ENCODE measurements at places on chromosomes 2 and 18.

GRCh38 chr2:23091900-23092299, 293.1 kb upstream of the KLHL29 start:
- DNase-seq = no peak

DNA sequence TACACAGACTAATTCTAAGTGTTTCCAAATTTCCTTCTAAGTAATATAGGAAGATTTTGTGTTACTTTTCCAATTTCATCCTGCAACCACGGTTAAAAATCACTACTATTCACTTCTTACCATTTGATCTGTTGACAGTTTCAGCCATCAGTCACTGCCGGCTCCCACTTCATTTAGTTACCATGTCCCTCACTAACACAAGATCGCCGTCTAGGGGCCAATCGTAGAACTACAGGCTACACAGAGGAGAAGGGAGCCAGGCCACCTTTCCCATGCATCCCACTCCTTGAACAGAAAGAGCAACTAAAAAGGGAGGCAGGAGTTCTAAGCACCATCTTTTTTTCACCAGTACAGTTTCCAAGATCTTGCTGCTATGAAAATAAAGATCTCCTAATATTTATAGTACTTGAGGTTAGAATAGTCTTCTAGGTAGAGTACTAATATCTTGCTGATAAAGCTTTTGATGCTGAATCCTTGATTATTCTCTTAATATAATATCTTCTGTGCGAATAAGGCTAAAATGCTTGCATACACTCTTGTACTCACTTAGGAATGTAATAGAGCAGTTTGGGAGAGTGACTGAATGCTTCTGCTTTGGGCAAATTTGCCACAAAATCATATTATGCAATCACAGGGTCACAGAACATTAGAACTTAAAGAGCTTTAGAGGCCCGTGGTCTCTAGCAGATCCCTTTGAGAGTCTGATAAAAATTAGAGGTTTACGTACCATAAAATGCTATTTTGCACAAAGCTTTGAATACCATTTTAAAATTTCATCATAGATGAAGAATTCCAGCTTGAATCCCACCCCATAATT, 39.5 kb upstream of the CYP1B1 start:
- peak; percentile 68 for DNase-seq

DNA sequence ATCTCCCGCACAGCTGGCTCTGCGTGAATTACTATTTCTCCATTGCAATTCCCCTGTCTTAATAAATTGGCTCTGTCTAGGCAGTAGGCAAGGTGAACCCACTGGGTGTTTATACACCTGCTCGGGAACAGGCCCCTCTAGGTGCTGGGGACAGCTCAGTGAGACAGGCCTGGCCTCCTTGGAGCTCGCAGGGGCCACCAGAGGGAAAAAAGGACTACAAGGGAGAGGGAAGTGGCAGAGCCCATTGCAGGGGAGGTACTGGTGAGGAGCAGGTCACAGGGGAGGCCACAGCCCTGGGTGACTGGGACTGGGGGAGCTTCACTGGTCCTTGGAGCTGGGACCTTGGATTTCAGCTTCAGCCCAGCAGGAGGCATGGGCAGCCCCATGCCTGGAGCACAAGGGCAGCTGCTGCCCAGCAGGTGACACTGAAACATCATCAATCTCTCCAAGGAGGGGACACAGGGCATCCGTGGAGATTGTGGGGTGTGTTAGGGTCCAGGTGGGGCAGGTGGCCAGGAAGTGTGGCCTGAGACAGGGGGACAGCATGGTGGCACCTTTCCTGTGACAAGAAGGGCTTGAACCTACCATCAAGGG, 31.2 kb downstream of the NGEF start:
- DNase-seq = no peak

GRCh38 chr18:63197246-63197869, 122.2 kb downstream of the BCL2 start:
- no peak for DNase-seq

DNA sequence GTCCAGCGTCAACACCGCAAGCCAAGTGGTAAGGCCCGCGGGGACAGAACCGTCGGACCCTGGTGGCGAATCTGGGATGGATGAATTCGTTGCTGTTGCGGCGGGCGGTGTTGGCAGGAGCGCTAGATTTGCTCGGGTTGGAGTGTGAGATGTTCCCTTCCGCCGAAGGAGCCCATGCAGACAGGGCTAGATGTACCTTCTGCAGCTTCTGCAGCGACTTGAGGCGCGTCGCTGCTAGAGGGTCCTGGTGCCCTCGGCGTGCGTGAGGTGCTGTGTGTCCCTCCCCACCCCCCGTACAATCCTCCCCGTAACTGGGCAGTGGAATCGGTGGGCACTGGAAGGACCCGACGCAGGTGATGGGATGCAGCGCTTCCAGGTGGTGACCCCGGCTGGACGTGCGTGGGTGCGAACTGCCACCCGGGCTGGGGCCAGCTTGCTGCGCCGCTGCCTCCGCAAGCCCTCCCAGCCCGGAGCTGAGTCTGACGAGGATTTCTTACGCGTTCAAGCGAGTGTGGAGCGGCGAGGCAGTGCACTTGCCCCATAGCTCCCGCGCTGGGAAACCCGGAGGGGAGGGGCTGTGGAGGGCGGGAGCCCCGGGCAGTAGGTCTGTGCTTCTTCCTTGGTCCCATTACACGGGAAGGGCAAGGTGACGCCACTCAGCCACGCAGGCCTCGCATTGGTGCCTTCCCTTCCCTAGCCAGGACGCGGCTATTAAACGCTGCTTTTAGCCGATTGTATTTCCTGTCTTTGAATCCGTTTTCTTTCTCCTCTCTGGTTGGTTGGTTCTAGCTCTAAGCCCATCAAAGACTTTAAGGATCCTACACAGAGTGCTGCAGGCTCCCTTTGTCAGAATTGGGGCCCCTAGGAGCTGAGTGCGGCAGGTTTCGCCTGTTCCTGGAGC, 34.2 kb downstream of the CHRNA1 start:
- DNase-seq = peak; percentile 41

DNA sequence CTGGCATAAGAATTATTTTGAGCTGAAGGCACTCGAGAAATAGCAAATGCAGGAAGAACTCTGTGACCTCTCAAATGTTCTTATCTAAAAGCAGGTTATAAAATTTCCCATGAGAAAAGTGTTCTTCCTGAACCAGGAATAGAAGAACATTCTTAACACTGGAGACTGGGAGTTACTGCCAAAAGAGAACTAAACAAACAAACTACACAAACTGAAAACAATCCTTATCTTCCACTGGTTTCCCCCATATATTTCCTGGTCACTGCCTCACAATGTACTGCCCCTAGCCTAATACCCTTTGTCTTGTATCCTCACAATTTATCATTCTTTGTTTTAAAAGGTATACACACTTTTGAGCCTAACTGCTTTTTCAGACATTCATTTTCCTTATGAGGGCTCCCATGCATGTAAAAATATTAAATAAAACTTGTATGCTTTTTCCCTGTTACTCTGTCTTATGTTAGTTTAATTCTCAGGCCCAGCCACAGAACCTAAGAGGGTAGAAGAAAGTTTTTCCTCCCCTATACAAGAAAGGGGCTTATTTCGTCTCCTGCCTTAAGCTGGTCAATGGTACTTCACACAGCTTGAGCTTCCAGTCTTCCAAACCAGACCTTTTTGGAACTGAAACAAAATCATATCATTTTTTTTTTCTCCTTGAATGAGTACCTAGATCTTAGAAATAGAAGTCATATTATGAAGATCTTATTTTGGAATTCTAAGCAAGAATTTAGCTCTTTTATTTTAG, 110.6 kb downstream of the MSTN start:
- DNase-seq = no peak

- no peak for DNase-seq
Observed at GRCh38 chr2:128601298-128602037, 282.8 kb upstream of the HS6ST1 start.

- DNase-seq = no peak
Observed at GRCh38 chr2:138853761-138854160, 73.6 kb upstream of the NXPH2 start.
